ENCODE measurements at places on chromosomes 11 and 22. TPM values are rescaled to one million over a fixed set of nuclear protein-coding genes. Genes with fewer than 3 reads are reported as not detected.

MMP12 gene
- total RNA-seq, result not detected

COMT gene
- 85.1 TPM for total RNA-seq

BAIAP2L2 gene
- not detected for total RNA-seq

RASL10A gene
- 1.1 TPM for total RNA-seq

SYCE3 gene
- total RNA-seq, result not detected

ARHGEF17 gene
- 49.4 TPM for total RNA-seq

TESMIN gene
- 0.44 TPM for total RNA-seq

KIRREL3 gene
- 1.0 TPM for total RNA-seq

OR8G1 gene
- total RNA-seq, result not detected

USP2 gene
- total RNA-seq, result 57.3 TPM

SPA17 gene
- 3.1 TPM for total RNA-seq

OR51B2 gene
- total RNA-seq, result not detected

SBF1 gene
- 50.3 TPM for total RNA-seq

OR8H2 gene
- not detected for total RNA-seq

HBB gene
- 63.4 TPM for total RNA-seq

PANX3 gene
- not detected for total RNA-seq

TTLL12 gene
- 10.9 TPM for total RNA-seq

C11orf52 gene
- 2.2 TPM for total RNA-seq

PRR33 gene
- 0.23 TPM for total RNA-seq

MB gene
- 10,770 TPM for total RNA-seq

MS4A6E gene
- not detected for total RNA-seq

LRRC75B gene
- 5.1 TPM for total RNA-seq

ZNF280A gene
- not detected for total RNA-seq

LTBP3 gene
- total RNA-seq, result 161 TPM

Data from right cardiac atrium (tissue), 5 donors.